Gastroesophageal sphincter (tissue), 4 donors: ENCODE measurements at places on chromosomes 1 and 21.

DNA sequence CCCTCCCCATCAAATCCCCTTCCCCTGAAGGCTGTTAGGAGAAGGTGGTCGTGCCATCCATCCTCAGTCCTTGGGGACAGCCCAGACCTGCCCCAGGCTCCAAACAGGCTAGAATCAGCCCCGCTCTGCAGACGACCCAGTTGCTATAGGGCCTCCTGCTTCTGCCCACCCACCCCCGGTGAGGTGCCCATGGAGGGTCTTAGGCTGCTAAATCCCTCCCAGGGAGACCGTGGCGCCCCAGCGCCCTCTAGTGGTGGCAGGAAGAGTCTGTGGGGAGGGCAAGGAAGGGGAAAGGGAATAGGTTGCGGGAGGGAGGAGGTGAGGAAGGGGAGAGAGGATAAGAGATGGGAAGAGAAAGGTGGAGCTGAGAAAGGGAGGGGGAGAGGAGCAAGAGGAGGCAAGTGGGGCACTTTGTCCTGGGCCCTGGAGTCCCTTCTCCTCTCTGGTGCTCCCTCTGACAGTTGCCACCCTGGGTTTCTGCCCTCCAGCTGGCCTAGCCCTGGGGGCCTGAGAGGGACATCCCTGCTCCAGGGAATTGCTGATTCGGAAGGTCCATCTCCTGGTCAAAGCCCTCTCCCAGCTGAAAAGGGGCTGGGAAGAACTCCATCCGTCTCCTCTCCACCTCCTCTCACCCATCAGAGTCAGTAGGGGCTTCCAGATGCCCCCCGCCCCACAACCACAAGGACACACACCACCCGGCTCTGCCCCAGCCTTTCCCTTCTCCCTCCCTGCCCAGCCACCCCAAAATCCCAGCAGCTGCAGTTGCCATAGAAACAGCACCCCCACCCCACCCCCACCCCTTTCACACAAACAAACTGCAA, 55.4 kb downstream of the CAMK2N1 start:
- ATAC-seq, result no peak
- no peak overlapping the region for H3K27ac ChIP-seq
- H3K4me3 ChIP-seq, result no peak overlapping the region
- peaks cover 75% of the 10 kb centered on the region for H3K27me3 ChIP-seq
- H3K36me3 ChIP-seq, result no peaks in the 10 kb centered on the region
- no peaks in the 10 kb centered on the region for H3K4me1 ChIP-seq

DNA sequence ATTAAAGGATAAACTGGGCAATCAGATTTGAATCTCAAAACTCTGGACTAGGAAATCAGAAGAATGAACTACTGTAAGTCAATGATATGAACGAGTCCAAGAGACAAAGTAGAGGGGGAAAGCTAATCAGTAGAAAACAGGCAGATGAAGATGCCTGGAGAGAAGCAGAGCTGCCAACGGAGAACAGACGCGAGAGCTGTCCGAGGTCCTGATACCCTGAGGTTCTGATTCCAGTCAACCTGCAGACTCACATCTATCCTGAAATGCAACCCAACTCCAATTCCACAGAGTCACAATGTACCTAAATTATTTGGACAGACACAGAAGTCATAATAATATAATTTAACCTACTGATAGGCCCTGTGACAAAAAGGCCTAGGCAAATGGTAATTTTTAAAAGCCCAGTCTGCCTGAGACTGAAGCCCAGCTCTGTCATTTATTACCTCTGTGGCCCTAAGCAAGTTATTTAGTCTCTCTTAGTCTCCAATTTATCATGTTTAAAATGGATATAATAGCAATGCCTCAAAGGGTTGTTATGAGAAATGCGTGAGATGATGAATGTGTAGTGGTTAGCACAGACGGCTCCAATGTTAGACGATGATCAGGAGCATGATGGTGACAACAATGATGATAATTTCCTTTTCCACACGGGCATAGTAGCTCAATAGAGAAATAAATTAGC, 33.4 kb downstream of the RGS7 start:
- no peaks in the 10 kb centered on the region for H3K36me3 ChIP-seq
- no peak overlapping the region for H3K4me3 ChIP-seq
- ATAC-seq, result no peak
- no peak overlapping the region for H3K27ac ChIP-seq

DNA sequence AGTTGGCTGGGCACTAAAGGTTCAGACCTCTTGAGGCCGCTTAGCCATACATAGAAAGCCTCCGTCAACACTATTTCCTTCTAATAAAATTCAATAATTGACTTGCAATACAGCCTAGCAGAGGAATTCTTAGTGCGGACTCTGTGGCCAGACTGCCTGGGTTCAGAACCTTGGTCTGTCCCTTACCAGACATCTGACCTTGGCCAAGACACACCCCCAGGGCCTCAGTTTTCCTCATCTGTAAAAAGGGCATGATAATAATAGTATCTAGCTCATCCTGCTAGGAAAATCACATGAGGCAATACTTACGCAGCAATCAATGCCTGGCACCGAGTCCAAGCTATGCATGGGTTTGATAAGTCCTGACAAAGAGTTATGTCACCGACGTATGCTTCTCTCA, 148.2 kb upstream of the SOD1 start:
- peaks cover 5% of the 10 kb centered on the region for H3K27me3 ChIP-seq
- no peak for ATAC-seq
- no peak overlapping the region for H3K4me3 ChIP-seq
- H3K36me3 ChIP-seq, result no peaks in the 10 kb centered on the region

GRCh38 chr1:87061742-87062156, 147.3 kb downstream of the HS2ST1 start:
- no peak overlapping the region for H3K27ac ChIP-seq
- no peaks in the 10 kb centered on the region for H3K27me3 ChIP-seq
- no peaks in the 10 kb centered on the region for H3K4me1 ChIP-seq
- H3K4me3 ChIP-seq, result no peak overlapping the region
- ATAC-seq, result no peak

DNA sequence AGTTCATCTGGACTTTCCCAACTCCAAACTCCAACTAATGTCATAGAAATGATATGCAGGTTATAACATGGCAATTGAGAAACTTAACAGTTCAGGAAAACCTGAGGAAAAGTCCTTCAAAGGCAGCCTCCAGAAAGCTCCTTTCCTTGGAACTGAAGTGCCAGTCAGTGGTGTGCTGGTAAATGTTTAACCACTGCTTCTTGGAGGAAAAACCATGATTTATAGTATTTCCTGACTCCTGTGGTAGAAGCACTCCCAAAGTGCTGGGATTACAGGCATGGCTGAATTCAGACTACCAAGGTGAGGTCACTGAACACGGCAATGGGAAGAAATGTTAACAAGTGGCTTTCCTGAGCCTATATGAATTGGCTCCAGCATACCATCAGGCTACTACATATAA, 26.7 kb upstream of the ZNHIT6 start:
- H3K27ac ChIP-seq, result no peak overlapping the region
- no peaks in the 10 kb centered on the region for H3K27me3 ChIP-seq
- H3K4me1 ChIP-seq, result no peaks in the 10 kb centered on the region
- no peak for ATAC-seq

DNA sequence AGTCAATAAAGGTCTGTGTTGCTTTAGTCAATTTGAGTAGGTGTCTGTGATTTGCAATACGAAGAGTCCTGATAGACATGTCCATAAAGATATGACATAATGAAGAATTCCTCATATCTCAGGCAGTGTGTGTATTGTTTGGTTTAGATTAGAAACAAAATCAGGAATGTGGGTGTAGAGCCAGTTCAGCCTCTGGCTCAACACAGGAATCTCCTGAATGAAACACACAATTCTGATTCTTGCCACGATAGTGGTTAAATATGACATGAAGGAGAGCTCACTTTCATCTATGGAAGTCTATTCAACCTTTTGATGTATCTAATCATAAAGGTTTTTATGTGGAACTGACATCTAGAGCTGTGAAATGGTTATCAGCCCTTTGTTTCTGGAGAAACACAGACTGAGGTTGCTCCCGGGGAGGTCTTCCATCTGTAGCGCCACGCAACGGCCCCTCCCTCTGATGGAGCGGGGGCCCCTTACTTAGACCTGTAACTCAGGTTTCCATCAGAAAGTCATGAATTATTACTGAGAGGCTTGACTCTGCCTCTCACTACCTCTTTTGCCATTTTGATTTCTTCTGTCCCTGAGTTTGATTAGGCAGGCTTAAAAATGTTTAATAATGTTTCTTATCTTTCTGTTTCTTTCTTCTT, 19.5 kb downstream of the TSPAN2 start:
- no peak for ATAC-seq
- no peak overlapping the region for H3K4me3 ChIP-seq
- H3K27me3 ChIP-seq, result no peaks in the 10 kb centered on the region
- H3K4me1 ChIP-seq, result peaks cover 8% of the 10 kb centered on the region

GRCh38 chr1:188170411-188170810, 1341.7 kb downstream of the PLA2G4A start:
- H3K36me3 ChIP-seq, result no peaks in the 10 kb centered on the region
- no peak for ATAC-seq
- no peaks in the 10 kb centered on the region for H3K27me3 ChIP-seq
- H3K4me1 ChIP-seq, result no peaks in the 10 kb centered on the region
- no peak overlapping the region for H3K27ac ChIP-seq

GRCh38 chr1:162688521-162688920, 56.3 kb downstream of the DDR2 start:
- peak overlapping the region; percentile 82 for H3K27ac ChIP-seq
- no peaks in the 10 kb centered on the region for H3K27me3 ChIP-seq
- H3K4me3 ChIP-seq, result no peak overlapping the region
- peaks cover 48% of the 10 kb centered on the region for H3K4me1 ChIP-seq
- no peaks in the 10 kb centered on the region for H3K36me3 ChIP-seq

DNA sequence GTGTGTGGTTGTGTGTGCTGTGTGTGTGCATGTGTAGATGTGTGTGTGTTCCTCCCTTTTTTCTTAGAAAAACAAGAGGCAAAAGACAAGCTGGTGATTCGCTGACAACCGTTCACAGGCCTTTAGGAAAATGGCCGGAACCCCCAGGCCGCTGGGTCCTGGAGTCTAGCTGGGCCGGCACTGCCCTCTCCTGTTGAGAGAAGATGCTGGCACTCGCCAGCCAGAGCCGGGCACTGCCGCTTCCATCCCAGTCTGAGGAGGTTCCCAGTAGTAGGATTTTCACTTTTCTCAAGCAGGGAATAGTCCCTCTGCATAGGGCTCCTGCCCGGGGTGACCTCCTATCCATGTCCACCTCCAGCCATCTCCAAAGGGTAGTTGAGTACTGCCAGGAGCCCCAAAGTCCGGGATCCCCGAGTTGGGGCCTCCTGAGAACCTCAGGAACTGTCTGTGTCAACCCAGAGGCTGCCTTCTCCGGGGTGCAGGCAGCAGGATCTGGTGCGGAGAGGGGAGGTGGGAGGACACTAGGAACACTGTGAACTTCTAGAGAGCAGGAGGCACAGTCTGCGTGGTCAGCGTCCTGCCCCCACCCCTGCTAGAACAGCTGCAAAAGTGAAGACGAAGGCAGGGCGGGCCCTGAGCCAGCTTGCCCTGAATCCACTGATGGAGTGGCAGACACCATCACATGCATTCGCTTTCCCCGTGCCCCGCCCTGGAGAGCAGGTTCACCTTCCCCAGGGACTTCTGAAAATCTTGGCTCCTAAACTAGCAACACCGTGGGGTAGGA, 44.1 kb upstream of the ARHGEF16 start:
- H3K27me3 ChIP-seq, result peaks cover 70% of the 10 kb centered on the region
- no peak overlapping the region for H3K4me3 ChIP-seq
- no peak overlapping the region for H3K27ac ChIP-seq
- H3K4me1 ChIP-seq, result peaks cover 15% of the 10 kb centered on the region

- no peaks in the 10 kb centered on the region for H3K27me3 ChIP-seq
- ATAC-seq, result no peak
- no peaks in the 10 kb centered on the region for H3K4me1 ChIP-seq
- H3K36me3 ChIP-seq, result peaks cover 27% of the 10 kb centered on the region
Measured at GRCh38 chr1:228174482-228175315, 9.1 kb downstream of the IBA57 start.

DNA sequence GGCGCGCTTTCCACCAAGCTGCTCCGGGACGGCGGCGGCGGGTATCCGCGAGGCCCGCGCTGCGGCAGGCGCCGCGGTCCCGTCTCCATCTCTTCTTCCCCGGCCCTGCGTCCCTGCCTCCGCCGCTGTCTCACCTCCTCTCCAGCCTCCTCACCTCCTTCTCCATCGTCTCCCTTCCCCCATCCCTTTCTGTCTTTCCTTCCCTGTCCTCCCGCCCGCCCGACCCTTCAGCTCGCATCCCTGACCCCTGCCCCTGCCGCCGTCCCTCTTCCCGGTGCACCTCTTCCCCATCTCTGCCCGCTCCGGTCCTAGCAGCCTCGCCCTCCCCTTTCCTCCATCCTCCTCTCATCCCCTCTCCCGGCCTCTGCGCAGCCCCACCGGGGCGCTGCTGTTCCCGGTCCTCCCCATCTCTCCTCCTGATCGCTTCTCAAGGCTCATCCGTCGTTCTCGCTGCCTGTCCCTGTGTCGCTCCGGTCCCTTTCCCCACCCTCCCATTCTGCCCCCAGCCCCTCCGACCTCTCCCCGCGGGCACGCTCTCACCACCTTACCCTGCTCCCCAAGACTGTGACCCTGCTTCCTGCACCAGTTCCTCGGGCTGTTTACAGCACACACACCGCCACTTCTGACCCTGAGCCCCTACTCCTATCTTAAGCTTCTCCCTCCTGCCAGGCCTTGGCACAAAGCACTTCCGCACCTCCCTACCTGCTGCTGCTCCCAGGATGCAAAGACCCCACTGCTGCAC, 760 bp upstream of the NPHP4 start:
- H3K27ac ChIP-seq, result peak overlapping the region; percentile 96
- peak overlapping the region; percentile 88 for H3K4me3 ChIP-seq
- ATAC-seq, result peak; percentile 7
- H3K27me3 ChIP-seq, result no peaks in the 10 kb centered on the region
- peaks cover 10% of the 10 kb centered on the region for H3K36me3 ChIP-seq

- no peaks in the 10 kb centered on the region for H3K4me1 ChIP-seq
- H3K27me3 ChIP-seq, result peaks cover 77% of the 10 kb centered on the region
- H3K36me3 ChIP-seq, result no peaks in the 10 kb centered on the region
- H3K27ac ChIP-seq, result no peak overlapping the region
- no peak for ATAC-seq
Measured at GRCh38 chr1:1972976-1973715, 30.4 kb downstream of the CFAP74 start.

DNA sequence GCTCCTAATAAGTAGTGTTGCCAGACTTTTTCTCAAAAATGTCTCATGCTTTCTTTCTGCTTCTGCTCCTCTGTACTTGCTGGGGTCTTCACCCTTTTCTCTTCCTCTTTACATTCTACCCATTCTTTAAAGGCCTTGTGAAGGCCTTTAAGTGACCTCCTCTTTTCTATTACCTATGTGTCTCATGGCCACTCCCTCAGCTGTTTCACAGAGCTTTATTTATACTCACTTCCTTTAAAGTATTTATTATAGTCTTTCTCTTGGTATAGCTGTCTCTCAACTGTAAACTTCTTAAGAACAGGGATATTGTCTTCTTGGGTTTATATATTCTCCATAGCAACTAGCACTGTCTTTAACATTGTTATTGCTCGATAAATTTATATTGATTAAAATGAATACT, 792 bp downstream of the GOLPH3L start:
- peak overlapping the region; percentile 78 for H3K27ac ChIP-seq
- ATAC-seq, result no peak
- H3K4me1 ChIP-seq, result peaks cover 45% of the 10 kb centered on the region
- H3K36me3 ChIP-seq, result no peaks in the 10 kb centered on the region
- peak overlapping the region; percentile 100 for H3K4me3 ChIP-seq

DNA sequence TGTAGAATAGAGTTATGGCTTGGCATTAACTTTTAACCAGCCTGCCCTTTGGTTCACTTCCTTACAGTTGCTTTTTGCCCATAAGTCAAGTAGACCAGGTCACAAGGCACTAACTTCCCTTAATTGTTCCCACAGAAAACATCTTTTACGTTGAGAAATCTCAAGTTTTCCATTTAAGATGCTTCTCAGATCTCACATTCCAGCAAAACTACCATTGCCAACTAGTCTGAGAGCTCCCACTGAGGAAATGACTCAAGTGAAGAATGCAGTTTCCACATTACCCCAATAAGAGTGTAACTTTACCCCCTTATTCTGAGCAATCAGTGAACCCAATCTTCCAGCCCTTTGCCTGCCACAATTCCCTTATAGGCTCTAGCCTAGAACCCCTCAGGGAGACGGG, 502.2 kb upstream of the OLFM3 start:
- H3K27me3 ChIP-seq, result no peaks in the 10 kb centered on the region
- no peaks in the 10 kb centered on the region for H3K36me3 ChIP-seq
- no peaks in the 10 kb centered on the region for H3K4me1 ChIP-seq
- no peak for ATAC-seq
